DMS153 (cell line): ENCODE measurements at places on chromosomes 6 and 20.

- DNase-seq, result no peak
These were observed 54.6 kb upstream of the RNF217 start for GRCh38 chr6:124907596-124907995.

DNA sequence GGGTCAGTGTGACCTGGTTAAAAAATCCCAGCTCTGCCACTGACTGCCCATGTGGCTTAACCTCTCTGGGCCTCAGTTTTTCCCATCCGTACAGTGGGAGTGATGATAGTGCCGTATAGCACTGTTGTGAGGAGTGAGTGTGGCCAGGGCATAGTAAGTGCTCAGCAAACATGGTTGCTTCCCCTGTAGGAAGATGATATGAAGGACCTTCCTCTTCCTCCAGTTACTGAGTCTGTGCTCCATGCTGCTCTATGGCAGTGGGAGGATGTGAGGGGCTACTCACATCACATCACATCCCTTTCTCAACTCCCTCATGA, 13.1 kb downstream of the C6orf132 start:
- DNase-seq, result no peak

DNA sequence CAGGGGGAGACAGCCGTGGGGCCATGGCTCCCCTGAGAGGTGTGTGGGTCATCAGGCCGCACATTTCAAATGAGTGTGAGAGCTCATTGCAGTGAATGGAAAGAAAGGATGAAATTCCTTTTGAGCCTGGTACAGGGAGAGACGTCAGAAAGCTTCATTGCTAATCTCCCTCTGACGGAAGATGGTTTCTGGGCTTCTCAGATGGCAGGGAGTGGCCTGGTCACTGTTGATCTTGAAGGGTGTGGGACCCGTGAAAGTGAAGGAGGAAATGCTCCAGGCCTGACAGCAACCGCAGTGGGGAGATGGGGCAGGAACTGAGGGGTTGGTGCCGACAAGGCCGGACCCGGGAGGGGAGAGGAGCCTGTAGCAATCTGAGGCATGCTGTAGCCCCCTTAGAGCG, 127.4 kb downstream of the MYLK4 start:
- no peak for DNase-seq

GRCh38 chr6:169115632-169116031, 138.0 kb downstream of the THBS2 start:
- DNase-seq, result no peak

DNA sequence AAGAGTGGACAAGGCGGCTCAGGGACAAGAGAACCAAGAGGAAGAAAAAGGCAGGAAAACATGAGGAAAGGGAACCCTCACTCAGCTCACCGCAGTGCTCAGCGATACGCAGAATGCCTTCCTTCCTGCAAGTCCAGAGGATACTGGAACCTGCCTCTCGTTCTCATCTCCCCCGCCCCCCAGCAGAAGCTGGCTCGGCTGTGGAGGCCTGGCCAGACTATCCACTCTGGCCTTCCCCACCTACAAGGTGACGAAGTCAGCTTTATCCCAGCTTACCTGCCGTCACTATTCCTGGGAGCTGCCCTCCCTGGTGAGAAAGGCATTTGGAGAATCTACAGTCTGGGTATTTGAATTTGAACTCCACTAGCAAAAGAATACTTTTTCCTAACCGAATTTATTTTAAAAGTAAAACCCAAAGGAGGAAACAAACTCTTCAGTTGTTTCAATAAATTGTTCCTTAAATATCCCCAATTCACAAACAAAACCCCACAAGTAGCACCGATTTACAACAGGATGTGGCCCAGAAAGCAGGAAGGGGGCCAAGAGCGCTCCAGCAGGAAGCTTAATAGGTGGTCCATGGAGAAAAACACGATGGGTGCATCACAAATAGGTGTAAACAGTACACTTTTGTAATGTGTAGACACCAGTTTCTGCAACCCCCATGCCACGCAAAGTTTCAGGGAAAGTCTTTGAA, 2.1 kb upstream of the DIDO1 start:
- no peak for DNase-seq

DNA sequence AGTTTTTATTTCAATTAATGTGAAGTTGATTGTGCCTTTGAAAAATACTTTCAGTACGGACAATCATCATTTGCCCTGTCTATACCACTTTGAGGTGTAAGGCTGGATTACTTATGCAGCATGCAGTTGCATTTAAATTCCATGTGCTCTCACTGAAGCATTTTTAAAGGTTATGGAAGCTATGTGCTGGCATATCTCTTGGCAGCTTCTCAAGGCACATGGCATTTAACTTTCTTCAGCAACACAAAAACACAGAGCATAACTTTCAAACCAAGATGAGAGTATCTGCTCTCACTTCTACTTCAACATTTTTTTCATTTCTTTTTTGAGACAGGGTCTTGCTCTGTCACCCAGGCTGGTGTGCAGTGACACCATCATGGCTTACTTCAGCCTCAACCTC, 360.6 kb upstream of the RUNX2 start:
- DNase-seq, result no peak

DNA sequence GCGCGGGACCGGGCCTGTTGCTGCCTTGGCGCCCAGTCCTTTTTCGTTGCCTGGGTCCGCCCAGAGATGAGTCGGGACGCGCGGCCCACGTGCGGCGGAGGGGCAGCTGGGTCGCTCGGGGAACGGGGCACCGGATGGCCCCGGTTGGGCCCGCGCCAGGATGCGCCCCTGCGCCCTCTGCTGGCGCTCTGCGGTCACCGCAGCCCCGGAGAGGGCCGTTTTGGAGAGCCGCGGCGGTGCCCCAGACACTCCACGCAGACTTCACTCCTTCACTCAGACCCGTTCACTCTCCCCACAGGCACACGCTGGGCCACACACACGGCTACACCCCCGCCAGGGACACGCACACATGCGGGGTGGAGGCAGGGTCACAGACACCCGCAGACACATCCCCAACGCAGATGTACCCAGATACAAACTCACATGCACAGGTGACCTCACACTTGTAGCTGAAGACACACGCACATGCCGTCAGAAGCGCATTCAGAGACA, 38.8 kb downstream of the SRC start:
- no peak for DNase-seq

GRCh38 chr6:35977308-35977707, 47.1 kb downstream of the SLC26A8 start:
- no peak for DNase-seq

GRCh38 chr6:107767637-107768036, 56.5 kb downstream of the SCML4 start:
- no peak for DNase-seq

- no peak for DNase-seq
These were observed 859.7 kb upstream of the ADGRB3 start for GRCh38 chr6:67775333-67775732.

DNA sequence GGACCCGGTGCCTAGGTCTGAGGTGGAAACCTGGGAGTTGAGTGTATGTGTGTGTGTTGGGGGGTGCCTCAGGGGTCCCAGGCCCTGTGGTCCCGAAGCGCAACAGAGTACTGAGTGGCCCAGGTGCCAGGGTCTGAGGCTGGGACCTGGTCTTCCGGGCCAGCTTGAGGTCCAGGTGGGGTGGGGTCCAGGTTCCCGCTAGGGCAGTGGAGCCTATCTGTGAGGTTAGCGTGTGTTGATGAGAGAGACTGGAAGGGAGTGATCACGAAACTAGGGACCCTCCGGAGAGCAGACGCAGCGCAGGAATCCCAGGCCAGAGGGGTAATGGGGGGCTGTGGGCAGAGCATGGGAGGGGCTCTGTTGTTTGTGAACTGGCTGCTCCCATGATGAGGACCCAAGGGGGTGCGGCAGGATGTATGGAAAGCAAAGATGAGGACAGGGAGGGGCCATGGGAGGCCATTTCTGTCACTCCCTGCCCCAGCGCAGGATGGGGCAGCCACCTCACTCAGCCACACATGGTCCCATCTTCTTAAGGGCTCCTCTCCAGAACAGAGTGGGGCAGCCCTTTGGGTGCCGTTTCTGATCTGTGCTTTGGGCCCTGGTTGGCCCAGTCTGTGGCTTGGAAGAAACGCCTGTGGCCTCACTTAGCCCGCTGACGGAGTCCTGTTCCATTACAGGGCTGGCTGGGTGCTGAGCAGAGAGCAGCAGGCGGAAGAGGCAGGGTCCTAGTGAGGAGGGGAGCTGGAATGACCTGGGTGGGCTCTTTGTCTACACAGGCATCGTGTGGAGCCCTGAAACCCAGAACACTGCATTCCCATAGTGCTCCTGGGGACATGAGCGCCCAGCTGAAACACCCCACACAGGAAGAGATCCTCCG, 872 bp downstream of the HSPA12B start:
- DNase-seq, result no peak

DNA sequence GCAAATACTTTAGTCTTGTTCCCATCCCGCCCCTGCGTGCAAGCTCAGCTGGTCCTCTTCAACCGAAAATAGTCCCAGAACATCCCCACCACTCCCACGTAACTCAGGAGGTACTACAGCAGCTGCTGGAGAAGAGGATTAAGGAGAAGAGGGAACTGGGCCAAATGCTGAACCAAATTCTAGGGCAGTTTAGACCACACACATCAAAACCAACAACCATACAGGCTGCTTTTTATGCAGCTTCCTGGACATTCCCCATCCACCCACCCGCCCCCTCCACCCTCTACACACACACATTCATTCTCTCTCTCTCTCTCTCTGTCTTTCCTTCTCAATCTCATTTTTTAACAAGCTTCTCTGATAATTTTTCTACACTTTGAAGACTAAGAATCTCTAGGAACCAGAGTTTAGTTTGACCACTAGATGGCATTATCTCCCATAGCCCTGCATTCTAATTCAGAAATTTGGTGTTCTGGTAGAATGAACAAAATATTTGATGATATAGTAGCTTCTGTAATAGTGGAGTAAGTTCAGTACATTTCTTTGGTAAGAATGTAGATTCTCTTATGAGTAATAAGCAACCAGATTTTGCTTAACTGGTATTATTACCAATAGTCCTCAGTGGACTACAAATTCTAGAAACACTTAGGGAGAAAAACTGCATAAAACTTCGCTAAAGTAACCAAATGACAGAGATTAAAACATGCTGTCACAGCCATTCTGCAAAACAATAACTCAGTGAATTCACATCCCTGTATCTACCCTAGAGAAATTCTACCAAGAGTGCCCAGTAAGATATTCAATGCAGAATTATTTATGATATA, 52.1 kb upstream of the BEND6 start:
- no peak for DNase-seq
